ENCODE measurements at places on chromosomes 2 and 18. TPM values are rescaled to one million over a fixed set of nuclear protein-coding genes. Genes with fewer than 3 reads are reported as not detected.

ASB18 gene
- not detected for total RNA-seq

LINC00305 gene
- total RNA-seq: not detected

KCNG2 gene
- total RNA-seq: not detected

RFTN2 gene
- not detected for total RNA-seq

EMX1 gene
- total RNA-seq: 0.23 TPM

RMND5A gene
- 33.1 TPM for total RNA-seq

SERPINB7 gene
- total RNA-seq: 0.16 TPM

CNDP1 gene
- not detected for total RNA-seq

RGPD3 gene
- total RNA-seq: 0.03 TPM
